ENCODE measurements at places on chromosomes 13 and 19. TPM values are rescaled to one million over a fixed set of nuclear protein-coding genes. Genes with fewer than 3 reads are reported as not detected.

HPN gene
- total RNA-seq, result 1.4 TPM

- no peak for DNase-seq
Measured at GRCh38 chr19:7874076-7874896, at the start of gene PRR36. Gene PRR36 (minus strand): TSS chr19:7874390. CDS start chr19:7873689, 701 bp downstream.

- DNase-seq, result no peak
Measured at GRCh38 chr19:7993560-7993959, 11.9 kb downstream of the ELAVL1 start.

PEAK3 gene
- total RNA-seq, result 2.6 TPM

- DNase-seq, result no peak
Measured at GRCh38 chr13:40756042-40756441, 14.9 kb downstream of the MRPS31 start.
